ENCODE measurements at places on chromosomes 12 and 14. TPM values are rescaled to one million over a fixed set of nuclear protein-coding genes. Genes with fewer than 3 reads are reported as not detected.

DNA sequence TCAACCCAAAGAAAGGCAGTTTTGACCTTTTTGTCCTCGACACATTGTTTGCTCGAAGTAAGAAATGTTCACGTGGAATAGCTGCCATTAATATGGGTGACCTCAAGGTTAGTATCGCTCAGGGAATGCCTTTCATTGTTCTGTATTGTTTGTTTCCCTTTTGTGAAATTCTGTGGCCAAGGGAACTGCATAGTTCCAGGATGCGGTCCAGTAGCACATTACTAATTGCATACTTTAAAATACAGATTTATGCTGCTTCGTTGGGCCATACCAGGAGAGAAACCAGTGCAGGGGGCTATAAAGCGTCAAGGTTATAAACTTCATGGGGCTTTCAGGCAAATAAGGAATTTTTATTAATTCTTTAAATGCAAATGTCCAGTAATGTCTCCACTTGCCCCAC lies 73.3 kb upstream of the USP44 start:
- no peak for DNase-seq

DNA sequence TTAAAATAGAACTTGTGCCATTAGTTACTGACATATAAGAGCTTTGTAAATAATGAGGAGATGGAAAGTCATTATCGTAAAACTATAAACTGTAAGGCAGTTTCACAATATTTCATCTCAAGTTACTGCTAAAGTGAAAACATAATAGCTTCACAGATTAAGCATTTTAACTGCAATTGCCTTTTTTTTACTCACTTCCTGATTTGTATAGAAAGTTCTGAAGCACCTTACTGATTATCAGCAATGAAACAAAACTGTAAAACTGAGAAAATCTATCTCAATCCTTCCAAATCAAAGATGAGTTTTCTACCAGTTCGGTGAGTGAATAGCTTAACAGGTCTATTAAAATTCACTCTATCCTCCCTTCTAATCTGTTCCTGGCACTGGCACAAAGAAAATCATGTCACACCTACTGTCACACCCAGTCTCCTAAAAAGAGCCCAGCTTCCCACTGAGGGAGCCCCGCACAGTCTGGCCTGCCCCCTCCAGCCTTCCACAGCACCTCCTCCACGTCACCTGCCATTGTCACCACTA lies 161.4 kb upstream of the ABCD2 start:
- no peak for DNase-seq

DNA sequence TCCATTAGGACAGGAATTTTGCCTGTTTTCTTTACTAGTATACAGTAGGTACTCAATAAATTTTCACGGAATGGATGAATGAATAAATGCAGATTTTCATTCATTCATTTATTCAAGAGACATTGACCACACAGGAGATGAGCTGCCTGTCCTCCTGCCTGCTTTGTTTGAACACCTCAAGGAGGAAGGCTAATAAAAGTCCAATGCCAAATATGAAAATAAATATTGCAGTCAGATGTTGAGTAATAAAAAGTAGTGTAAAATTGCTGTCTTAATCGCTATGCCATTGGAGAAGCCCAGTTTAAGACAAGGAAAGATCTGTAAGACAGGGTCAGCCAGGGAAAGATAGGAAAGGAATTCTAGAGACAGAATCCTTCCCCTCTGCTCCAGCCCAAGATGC lies 47.4 kb downstream of the DYRK2 start:
- DNase-seq = no peak

Gene ATN1
- 6.5 TPM for total RNA-seq

Gene IRF9
- total RNA-seq = 56.7 TPM
